ENCODE measurements at places on chromosomes 7 and 10.

GRCh38 chr10:132403511-132404168 lies 6.6 kb downstream of the PWWP2B start:
- DNase-seq: no peak

DNA sequence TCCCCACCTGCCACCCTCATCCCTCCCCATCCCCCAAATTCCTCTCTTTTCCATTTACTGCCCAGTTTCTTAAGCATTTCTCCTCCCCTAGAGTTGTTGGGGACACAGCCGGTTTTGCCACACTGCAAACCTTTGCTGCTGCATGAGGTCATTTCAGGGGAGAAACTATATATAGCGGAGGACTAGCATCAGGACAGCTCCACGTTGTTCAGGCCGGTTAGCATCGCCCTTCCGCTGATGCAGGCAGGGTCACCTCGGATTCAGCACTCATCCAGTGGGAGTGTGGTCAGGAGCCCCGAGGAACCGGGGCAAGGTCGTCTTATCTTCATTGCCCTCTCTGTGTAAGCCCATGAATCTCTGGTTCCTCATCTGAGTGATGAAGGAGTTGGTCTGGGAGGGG lies 15.6 kb downstream of the UBTD1 start:
- DNase-seq: no peak

DNA sequence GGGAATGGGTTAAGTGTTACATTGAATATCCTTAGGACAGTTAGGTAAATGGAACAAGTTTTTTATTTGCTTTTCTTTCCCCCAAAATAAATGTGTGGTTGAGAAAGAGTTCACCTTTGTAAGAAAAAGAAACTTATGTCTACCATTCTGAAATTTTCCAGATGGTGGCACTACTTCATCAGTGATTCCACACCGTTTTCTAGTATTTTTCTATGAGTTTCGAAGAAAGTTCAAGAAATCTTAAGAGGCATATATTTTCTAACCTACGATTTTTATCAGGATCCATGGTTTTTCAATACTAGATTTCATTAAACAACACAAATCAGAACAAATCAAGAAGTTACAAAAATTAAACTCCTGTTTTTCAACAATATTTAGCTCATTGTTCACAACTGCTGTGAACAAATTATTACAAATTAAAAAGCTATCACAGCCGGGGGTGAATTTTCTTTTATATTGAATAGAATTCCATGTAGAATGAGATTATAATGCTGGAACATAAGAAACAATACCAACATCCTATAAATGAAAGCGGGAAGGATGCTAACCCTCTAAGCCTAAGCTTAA lies 163.1 kb upstream of the NPVF start:
- peak; percentile 11 for DNase-seq

- no peak for DNase-seq
Measured at GRCh38 chr10:44650691-44651661, 260.2 kb upstream of the TMEM72 start.

GRCh38 chr7:29139191-29139590 lies 7.1 kb downstream of the CPVL start:
- DNase-seq: peak; percentile 7

DNA sequence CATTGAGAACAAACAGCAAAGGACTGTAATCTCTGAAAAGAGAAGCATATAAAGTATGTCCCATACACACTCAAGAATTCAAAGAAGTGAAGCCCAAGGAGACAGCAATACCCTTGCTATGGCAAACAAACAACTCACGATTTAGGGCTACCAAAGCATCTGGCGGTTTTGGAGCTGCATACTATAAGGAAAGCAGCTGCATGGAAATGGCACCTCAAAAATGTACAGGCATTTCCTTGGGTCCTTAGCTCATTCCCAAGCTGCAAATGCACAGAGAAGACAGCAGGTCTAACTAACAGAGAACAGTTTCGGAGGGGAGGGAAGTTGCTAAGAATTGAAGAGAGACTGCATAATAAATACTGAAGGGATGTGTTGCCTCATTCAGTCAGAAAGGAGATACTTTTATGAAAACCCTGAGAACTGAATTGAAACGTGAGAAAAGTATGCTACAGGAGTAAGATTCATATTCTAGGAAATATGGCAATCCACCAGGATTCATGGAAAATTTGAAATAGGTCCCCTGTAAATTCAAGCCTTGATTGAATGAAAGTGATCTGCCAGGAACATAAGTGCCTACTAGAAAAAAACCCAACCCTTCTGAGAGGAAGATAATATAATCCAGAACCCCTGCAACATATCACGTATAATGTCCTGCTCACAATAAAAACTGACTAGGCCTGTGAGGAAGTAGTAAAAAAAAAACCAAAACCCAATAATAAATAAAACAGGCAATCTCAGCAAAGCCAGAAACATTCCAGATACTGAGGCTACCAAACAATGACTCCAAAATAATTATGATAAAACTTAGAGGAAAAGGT lies 36.4 kb downstream of the CUBN start:
- DNase-seq: no peak

DNA sequence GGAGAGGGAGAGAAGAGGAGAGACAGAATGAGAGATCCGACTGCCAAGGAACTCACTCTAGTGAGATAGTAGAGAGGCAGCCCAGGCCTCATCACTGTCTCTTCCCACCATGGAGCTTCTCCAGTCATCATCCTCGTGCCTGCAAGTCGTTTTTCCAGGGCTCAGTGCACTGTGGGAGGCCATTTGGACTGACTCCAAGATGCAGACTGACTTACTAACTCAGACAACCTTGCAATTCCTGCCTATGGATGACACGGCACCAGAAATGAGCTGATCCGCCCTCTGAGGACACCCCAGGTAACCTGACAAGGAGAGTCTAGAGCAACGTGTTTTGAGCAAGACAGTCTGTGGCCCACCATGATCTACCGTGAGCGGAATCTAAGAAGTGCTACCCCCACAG lies 154.9 kb downstream of the GLI3 start:
- peak; percentile 41 for DNase-seq

DNA sequence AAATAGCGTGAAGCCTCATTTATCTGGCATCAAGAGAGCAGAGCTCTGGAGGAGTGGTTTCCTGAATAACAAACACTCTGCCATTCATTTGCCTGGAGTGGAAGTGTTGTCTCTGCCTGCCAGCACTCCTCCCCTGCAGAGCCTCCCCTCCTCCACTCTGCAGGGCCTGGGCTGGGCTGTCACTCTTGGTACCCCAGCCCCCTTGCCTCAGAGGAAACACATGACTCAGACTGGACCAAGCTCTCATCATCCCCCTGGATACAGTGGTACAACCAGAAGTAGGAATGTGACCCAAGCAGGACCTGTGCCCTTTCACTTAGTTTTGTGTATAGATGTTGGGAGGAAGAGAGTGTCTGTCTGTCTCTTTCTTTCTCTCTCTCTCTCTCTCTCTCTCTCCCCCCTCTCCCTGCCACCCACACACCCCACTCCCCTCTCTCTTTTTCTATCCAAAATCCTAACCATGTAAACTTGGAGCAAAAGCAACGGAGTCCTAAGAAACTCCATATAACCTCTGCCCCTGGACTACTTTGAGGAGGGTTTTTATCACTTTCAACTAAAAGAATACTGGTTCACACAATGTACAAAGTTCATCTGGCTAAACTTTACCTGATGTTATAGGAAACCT lies 43.9 kb downstream of the DOCK4 start:
- no peak for DNase-seq

GRCh38 chr10:97567891-97568290 lies 4.7 kb upstream of the ANKRD2 start:
- DNase-seq: no peak

- no peak for DNase-seq
Measured at GRCh38 chr7:39720586-39720985, 97.2 kb downstream of the RALA start.

DNA sequence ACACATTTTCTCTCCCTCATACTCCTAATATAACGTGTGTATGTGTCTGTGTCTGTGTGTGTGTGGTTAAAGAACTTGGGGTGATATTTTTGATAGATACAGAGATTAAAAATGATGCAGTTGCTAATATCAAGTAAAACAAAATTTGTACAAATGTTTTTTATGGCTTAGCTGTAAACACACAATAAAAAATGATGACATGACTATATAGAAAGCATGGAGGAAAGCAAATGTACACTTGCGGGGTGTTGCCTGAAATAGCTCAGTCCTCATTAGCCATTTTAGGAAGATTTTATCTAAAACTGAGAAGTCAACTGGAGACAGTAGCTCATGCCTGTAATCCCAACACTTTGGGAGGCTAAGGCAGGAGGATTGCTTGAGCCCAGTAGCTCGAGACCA lies 5.6 kb upstream of the TASOR2 start:
- no peak for DNase-seq

DNA sequence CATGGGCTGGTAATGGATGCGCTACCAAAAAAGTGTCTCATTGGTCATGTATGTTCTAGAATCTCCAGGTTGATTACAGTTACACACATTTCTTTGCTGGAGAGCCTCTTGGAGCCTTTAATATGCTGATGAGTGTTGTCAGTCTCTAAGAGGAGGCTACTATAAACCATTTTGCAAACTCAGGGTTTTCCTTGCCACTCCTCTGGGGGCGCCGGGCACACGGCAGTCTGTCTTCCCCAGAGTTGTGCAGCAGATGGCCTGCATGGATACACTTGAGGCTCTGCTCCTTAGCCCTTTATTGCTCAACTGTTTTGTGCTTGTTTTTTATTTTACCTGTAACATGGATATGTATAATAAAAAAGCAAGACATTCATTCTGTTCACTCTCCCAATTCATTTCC lies 196.5 kb downstream of the ACTR3B start:
- no peak for DNase-seq

- DNase-seq: peak; percentile 15
Measured at GRCh38 chr10:106181501-106181900, 983.0 kb downstream of the SORCS1 start.

Data from HFFc6 (cell line).